ENCODE measurements at places on chromosomes 6 and 20.

DNA sequence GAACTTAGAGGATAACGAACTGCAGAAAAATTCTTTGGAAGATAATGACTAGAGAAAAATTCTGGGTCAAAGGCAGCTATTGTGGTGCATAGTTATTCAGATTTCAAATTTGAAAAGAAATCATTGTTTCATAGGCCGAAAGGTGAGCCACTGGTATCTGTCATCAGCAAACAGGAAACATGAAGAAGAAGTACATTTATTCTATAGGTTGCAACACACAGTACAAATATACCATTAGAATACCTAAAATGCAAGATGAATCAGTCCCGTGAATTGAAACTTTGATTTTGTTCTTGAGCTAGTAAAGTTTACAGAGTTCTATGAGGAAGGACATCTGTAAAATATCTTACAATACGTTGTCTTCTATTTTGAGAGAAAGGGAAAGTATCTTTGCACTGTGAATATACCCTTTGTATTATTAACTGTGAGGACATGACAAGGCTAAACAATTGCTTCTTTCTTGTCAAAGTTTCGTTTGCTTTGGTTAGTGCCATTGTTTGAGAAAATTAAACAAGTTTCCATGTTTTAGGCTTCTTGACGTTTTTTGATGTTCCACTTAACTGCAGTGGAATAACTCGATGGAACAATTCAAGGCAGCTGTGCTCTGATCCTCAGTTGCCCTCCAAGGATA lies 84.7 kb downstream of the HDGFL1 start:
- DNase-seq: no peak

DNA sequence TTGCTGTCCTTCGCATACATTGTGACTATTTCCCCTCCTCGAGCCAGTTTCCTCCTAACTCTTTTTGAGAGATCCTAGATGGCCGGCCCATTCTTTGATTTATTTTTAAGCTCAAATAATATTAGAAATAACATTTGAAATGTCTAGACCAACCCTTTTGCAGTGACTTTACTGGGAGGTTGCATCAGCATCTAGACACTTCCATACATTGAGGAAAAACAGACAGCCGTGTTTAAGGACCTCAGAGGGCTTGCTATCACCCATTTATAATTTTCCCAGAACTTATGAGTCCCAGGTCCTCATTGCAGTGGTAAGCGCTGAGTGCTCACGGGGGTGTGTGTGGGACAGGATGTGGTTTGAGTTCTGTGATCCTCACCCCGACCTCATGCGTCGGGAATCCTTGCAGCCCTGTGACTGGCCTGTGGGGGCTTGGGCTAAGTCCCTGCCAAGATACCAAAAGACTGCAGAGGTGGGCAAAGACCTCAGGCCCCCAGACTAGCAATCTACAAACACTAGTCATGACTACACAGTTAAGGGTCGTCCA lies at the start of gene GPX5:
GPX5 (plus strand) TSS at position 386 of the 544 bp plus-strand sequence; CDS start at position 519, 133 bp downstream.
- no peak for DNase-seq

GRCh38 chr6:105997482-105997881 lies 88.7 kb upstream of the PRDM1 start:
- no peak for DNase-seq

DNA sequence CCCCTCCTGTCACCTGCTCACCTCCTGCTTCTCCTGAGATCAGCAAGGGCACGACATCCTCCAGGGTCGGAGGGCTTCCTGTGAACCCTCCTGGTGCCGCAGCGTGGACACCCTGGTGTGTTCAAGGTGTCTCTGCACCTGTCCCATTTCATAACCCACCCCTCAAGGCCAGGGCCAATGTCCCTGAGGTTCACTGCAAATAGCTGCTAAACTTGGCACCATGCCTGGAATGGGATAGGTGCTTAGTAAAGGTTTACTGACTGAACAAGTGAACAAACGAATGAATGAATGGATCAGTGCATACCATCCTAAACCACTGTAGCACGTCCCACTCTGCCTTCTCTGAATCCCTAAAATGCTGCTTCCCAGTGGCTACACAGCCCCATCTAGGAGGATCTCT lies 35.0 kb downstream of the SIRPA start:
- DNase-seq: no peak

GRCh38 chr6:53236241-53236640 lies 87.6 kb upstream of the GCM1 start:
- no peak for DNase-seq

DNA sequence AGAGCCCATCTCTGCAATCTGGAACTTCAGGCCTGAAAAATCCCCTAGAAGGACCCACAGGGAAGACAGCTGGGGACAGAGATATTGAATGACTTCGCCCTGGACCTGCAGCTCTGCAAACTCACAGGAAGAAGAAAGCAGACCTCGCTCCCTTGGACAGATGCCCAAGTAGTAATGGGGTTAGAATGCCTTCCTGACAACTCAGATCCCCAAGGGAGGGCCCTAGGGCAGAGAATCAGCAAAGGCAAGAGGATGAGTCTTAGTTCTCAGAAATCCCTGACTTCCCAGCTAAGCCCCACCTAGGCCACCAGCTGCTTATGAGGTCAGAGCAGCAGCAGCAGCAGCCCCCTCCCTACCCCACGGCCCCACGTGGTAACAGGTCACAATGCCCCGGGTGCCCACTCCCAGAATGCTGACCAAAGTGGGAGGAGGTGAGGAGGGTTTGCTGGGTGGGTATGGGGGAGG lies at the start of gene C20orf141:
C20orf141 (plus strand) TSS at position 401 of the 465 bp plus-strand sequence. CDS start 198 bp downstream, outside the sequence.
- no peak for DNase-seq

Data from D341Med (cell line).